ENCODE measurements at places on chromosomes 5 and 9.

DNA sequence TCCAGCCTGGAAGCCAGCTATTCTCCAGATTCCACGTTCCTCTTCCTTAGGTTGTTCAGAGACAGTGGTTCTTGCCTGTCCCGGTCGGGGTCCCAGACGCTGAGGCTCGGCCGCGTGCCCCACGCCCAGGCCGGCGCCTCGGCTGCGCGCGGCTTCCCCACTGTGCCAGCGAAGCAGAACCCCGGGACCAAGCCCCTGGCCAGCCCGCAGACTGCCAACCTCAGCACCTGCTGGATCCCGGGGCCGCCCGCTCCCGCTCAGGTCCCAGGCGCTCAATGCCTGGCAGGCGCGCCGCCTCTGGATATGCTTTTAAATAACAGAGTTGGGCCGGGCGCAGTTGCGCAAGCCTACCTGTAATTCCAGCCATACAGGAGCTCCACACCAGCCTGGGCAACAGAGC is 195.5 kb downstream of the MAN2A1 start:
- no peak for DNase-seq

- no peak for DNase-seq
These were observed 3.4 kb upstream of the GCNT4 start for GRCh38 chr5:75055727-75056144.

DNA sequence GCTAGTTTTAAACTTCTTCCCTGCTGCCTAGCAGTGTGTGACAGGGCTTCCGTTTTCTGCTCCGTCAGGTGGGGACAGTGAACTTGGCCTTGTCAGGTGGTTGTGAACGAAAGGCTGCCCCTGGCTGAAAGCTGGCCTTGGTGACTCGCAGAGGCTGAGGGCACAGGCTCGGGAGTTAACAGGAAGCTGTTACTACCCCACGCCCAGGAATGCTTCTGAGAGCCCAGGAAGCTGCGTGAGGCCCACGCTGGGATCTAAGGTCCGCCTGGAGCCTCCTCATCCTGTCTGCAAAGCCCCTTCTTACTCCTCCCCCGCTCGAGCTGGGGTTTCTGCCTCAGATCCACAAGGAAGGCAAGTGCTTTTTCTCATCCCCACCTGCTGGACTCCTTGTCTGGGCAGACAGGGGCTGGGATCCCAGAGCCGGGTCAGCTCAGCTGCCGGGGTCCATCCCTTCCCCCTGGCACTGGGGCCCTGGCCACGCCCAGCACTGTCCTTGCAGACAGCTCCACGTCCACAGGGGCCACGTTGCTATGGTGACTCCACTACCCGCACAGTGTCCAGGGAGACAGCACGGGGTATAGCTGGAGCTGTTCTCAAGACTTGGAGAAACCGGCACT is 124.7 kb upstream of the TBC1D2 start:
- no peak for DNase-seq

- DNase-seq, result no peak
These were observed 78.5 kb downstream of the LMX1B start for GRCh38 chr9:126692041-126692758.

- DNase-seq, result peak; percentile 70
These were observed 190.6 kb downstream of the MAT2B start for GRCh38 chr5:163695830-163696578.

DNA sequence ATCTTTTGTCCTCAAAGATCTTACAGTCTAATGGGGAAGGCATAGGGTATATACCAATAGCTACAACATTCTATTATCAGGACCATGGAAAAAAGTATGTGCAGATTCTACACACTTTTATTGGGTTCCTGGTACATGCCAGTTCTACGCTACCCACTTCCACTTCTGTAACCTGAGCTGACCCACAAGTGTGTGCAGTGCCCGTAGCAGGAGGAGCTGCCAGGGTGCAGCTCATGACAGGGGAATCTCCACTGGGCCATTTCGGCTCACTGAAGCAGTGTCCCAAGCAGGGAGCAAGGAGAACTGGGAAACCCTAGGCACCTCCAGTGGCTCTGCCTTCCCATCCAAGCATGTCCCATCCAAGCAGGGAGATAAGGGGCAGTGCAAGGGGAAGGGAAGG is 60.4 kb downstream of the FOXI1 start:
- no peak for DNase-seq

DNA sequence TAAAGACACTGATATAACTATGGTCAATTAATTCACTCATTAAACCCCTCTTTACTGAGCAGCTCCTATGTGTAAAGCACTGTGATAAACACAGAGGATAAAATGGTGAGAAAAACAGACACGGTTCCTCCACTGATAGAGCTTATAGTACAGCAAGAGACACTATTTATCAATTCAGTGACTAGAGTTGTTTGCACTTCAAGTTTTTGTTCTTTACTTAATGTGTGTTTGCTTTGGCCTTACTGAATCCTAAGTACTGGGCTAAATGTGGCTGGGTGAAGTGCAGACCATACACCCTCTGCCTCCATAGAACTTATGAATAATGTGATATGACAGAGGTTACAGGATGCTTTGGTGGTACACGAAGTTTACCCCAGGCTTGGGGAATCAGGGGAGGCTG is 80.1 kb upstream of the ITGA1 start:
- DNase-seq, result no peak

DNA sequence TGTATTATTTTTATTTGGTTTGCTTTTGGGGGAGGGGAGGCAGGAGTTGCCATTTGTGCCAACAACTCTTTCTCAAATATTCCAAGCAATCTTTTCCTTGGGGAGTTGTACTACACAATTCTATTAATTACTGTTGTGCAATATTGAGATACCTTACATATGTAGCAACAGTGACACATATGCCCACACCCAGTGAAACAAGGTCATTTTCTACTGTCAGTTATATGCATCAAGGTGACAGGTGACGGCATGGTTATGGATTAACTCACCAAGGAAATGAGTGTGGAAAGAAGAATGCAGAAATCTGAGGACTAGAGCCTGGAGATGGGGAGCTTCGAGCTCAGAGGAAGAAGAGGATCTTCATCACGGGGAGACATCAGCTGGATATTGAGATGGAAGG is 17.9 kb upstream of the MSMP start:
- DNase-seq, result no peak

- no peak for DNase-seq
These were observed 8.8 kb downstream of the TBCA start for GRCh38 chr5:77767301-77767700.

- no peak for DNase-seq
These were observed 14.1 kb downstream of the ASPN start for GRCh38 chr9:92468206-92468605.

DNA sequence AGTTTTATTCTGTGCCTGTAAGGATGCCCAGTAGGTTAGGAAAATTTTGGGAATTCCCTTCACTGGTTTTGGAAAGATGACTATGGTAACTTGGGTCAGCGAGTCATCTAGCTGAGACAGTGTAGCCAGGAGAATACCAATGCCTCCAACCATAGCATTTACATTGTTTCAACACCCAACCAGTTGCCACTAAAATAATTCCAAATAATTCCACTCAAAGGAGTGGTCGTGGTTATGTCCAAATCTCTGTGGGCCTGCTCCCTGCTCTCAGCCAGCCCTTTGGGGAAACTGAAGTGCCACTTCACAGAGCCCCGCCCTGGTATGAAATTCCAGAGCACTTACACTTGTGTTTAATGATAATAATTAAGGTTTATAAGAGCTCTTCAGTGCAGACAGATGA is 310.5 kb downstream of the PLK2 start:
- no peak for DNase-seq

DNA sequence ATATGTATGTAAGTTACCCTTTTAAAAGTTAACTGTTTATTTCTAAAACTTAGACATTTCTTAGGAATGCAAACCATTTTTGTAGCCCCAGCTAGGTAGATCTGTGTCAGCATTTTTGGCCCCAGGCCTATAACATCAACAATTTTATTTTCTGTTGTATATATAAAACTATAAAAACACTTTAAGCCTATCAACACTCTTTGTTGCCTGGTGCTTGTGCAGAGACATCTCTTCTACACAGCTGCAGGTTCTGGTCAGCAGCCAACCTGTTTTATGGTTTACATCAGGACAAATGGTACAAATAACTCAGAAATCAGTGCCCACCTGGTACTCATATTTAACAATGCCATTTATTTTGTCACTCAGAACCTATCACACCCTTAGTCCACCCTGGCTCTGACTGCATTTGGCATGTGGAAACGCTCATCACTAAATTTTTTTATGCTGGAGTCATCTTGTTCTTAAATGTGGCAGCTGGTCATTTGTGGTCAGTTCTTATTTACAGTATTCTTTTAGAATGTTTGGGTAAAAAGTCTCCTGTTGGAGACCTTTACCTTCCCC is 173.4 kb downstream of the DNAH5 start:
- no peak for DNase-seq

DNA sequence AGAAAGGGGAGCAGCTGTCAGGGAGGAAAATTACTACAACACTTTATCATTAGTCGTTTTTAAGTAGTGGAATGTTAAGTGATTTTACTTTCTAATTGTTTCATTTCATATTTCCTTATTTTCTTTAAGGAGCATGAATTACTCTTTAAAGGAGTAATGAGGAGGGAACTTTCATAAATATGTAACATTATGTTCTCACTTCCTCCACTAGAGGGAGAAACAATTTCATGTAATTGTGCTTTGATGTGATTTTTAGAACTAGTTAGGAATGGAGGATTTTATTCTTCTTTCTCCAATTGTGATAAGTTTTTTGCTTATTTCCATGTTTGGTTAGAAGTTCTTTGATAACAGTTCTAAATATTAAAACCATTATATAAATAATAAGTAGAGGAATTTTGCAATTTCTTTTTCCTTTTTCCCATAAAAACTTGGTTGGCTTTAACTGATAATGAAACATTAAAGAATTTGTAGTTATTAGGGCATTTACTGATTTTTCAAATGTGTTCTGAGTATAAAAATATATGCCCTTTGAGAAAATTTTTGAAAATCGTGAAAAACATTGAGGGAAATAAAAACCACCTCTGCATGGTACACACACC is 25.6 kb downstream of the CEP78 start:
- peak; percentile 30 for DNase-seq

GRCh38 chr5:74647096-74647495 is 6.6 kb upstream of the ENC1 start:
- DNase-seq, result no peak

DNA sequence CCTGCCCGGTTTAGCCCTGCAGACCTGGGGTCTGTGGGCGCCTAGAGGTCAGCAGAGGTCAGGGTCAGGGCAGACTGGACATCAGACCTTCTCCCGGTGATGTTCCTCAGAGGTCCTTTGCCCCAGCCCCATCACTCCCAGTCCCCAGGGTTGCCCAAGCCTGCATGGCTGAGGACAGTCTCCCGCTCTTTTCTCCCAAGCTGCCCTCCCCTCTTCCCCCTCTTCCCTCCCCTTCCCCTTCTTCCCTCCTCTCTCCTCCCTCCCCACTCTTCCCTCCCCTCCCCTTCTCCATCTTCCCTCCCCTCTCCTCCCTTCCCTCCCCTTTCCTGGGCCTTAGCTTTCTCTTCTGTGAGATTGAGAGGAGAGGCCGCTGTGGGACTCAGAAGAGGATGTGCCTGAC is 10.4 kb downstream of the LHX3 start:
- no peak for DNase-seq

DNA sequence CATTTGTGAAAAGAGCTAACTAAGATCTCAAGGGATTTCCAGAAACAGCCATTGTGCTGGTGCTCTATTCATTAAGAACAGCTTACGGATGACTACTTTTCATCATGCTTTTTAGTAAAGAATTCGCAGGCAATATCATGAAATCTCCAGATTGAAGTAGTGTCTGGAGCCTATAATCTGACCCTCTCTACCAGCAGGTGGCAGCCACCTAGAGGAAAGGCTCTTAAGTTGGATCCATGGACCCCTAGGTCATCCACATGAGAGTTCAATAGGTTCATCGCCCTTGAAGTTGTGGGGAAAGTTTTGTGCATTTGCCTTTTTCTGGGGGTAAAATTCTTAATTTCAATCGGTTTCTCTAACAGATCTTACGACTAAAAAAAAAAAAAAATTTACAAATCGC is 82.3 kb downstream of the SLC1A3 start:
- peak; percentile 14 for DNase-seq

- no peak for DNase-seq
These were observed 517 bp upstream of the EXOSC2 start for GRCh38 chr9:130693101-130693425.

GRCh38 chr9:27386571-27387091 is 89.7 kb upstream of the EQTN start:
- no peak for DNase-seq

DNA sequence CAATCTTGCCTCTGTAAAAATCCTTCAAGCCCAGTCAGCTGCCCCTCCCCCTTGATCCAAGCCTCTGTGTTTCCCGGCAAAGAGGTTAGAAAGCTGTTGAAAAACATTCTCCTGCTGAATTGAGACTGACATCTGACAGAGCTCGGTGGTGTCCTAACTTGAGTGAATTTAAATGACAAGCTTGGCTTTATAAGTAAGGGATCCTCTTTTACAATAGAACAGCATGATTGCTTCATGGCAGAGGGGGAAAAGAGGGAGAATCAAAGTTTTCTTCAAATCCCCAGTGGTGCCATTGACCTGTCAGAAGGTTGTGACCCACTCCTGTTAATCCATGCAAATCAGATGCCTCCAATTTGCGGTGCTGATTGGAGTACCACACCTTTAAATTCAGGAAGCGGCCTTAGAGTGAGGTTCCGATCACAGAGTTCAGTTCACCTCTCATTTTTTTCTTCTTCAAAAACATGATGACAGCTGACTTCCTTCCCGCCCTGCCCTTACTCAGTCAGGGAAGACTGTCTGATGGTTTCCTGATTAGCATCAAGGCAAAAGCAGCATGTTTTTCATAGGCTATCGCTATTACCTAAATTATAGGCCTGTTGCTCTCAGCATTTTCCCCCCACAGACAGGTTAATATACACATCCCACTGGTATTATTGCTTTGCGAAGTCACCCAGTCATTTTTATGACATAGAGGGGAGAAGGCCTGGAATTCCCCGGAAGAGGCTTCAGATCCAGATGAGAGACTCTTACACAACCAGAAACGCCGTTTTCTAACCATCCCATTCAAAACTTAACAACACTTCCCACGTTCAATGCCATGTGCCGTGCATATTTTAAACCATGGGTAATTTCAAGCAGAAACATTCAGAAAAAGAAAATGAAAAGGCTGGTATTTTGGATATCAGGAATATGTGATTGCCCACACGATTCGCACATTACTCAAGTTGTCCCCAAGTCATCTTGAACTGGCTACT is 141.4 kb downstream of the EBF1 start:
- no peak for DNase-seq

DNA sequence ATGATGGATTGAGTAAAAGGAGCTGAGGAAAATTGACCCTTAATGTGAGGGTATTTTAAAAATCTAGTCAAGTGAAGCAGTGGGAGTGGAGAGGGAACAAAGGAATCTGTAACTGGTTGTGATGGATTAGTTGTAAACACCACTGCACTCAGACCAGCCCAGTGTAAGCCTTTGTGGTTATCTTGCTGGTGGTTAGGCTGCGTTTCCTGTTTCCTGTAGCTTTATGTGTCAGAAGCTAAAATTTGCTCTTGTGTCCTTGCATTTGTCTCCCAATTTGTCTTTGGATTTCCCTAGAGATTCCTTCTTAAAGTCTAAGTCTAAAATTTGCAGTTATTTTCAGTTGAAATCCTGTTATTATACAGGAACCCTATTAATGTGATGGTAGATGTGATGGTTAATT is 6.3 kb downstream of the IFNA21 start:
- peak; percentile 55 for DNase-seq

GRCh38 chr9:5230554-5230953 is 665 bp upstream of the INSL4 start:
- DNase-seq, result no peak

Data from MM.1S (cell line).